ENCODE measurements at places on chromosomes 3 and 15.
A peak's percentile ranks its signal among the peaks of the same experiment; 100 is the strongest.

DNA sequence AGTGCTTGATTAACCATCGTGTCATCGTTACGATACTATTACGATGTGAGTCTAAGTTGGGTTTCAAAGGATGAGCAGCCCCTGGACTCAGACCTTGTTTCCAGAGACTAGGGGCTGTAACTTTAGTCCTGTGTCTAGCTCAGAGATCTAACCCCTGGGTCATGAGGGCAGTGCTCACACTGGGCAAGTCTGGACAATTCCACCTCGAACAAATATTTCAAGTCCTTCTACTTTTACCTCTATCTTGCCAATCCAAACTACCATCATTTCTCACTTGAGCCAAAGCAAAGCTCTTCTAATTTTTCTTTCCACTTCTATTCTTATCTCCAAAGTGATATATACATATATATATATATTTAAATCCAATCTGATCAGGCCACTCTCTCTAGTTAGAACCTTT is 10.8 kb downstream of the ANAPC13 start:
- DNase-seq = no peak

GRCh38 chr3:127682561-127682960 is 9.8 kb downstream of the ABTB1 start:
- no peak for DNase-seq

- no peak for DNase-seq
Measured at GRCh38 chr3:4543110-4543509, 50.0 kb downstream of the ITPR1 start.

GRCh38 chr3:12471241-12471640 is 13.0 kb upstream of the TSEN2 start:
- no peak for DNase-seq

DNA sequence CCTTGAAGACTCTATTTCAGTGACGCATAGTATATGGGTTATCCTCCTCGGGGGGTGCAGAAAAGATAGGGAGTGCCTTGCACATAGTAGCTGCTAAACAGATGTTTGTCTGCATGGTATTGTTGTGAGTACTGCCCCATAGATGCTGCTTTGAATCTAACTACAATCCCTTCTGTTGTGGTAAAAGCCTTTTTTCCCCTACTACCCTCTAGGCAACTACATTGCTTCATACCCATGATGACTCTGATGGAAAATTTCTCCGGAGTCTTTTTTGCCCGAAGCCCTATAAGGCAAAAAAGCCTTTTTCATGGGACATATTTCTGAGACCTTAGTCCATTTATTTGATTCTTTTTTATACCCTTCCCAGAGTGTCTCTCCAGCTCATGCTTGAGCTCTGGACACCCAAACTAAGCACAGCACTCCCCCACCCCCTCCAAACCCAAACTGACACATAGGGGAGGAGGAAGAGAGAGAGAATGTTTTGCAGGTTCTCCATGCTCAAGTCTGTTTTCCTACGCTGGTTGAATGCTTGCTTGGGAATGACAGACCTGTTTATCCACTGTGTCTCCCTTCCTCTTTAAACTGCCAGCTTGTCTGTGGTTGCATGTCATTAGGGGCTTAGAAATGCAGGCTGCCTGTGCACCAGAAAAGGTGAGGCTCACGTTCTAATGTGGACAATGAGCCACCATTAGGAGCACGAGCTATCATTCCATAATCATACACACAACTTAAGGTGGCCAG is 52.9 kb downstream of the LRTM1 start:
- DNase-seq = no peak

DNA sequence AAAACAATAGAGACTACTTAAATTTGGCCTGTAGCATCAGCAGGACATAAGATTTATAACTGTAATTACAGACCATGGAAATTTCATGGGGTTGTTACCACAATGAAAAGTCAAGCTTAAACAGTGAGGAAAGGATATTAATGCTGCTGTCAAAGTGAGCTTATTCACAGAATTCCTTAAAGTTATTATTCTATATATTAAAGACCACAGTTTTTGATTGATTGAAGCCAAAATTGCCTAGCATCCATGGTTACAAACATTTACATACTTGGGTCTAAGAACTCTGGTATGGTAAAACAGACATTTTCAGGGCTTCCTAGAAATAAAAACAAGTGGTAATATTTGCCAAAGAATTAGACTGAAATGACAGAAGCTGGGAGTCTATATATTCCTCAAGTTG is 248.6 kb downstream of the ATP8B4 start:
- no peak for DNase-seq

DNA sequence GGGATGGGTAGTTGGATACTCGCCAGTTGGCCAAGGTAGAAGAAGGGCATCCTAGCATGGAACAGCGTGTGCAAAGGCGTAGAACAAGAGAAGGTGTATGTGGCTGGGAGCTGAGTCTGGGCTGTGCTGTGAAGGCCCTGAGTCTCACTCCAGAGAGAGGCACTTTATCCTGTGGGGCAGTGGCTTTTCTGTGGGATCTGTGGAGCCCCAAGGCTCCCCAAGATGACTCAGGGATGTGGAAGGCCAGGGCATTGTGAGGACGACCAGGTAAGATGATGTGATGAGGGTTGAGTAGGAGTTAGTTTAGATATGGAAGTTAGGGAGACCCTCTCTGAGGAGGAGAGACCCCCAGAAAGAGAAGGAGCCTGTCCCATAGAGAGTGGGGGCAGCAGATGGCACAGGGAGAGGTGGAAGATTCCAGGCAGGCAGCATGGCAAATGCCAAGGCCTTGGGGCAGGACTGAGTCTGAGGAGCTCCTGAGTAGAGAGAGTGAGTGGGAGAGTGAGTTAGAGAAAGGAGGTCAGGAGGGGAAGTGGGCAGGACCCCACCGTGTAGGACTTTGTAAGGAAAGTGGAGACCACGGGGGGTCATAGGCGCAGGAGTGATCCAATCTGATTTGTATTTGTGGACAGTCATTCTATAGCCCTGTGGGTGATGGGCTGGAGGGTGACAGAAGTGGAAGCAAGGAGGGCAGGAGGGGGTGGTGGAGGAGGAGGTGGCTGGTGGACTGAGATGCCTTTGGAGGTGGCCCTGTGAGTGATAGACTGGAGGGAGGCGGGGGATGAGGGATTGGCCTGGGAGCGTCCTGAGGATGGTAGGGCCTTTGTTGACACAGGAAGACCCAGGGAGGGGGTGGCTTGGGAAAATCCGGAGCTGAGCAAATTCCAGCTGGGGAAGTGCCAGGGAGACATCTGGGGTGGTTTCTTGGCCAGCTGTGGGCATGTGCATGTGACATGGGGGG is 50.3 kb downstream of the FBLN2 start:
- peak; percentile 29 for DNase-seq

DNA sequence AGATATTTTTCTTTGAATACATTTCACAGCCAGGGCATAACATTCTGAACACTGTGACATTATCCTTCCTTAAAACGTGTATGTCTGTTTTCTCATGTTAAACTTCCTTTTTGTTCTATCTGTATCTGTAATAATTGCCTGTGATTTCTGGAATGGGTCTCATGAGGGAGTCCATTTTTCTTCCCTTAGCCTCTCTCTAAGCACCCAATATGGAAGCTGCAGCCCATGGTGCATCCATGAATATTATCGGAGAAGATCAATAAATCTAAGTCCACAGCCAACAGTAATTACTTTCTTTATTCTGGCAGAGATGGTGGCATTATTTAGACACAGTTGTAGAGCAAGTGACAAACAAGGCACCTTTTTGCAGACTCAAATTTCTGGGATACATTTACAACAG is 671.1 kb downstream of the TUSC7 start:
- no peak for DNase-seq

DNA sequence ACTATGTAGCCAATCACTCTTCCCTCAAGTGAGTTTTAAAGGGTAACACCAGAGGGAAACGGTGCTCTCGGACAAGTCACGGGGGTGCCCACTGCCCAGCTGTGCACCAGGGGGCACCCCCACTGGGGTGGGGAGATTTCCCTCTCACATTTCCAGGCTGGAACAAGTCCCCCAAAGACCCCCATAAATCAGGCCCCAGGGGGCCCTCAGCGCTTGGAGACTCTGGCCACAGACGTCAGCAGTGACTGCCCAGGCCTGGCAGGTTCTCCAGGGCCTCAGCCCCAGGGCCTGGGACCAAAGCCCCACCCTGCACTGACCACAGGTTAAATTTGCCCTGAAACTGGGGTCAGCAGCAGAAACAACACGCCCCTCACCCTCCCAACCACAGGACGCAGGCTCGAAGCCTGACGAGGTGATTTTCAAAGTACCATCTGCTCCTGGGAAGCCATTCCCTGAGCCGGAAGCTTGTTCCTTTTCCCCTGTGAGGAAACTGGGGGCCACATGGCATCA is 17.0 kb downstream of the XXYLT1 start:
- no peak for DNase-seq

- peak; percentile 79 for DNase-seq
Measured at GRCh38 chr3:4416961-4417360, 50.1 kb downstream of the SUMF1 start.

- DNase-seq = peak; percentile 43
Measured at GRCh38 chr15:84734794-84735479, 13.5 kb upstream of the ZNF592 start.

- DNase-seq = no peak
Measured at GRCh38 chr15:93932164-93932776, 299.1 kb upstream of the MCTP2 start.

GRCh38 chr3:47197287-47197686 is 33.4 kb upstream of the SETD2 start:
- DNase-seq = no peak

DNA sequence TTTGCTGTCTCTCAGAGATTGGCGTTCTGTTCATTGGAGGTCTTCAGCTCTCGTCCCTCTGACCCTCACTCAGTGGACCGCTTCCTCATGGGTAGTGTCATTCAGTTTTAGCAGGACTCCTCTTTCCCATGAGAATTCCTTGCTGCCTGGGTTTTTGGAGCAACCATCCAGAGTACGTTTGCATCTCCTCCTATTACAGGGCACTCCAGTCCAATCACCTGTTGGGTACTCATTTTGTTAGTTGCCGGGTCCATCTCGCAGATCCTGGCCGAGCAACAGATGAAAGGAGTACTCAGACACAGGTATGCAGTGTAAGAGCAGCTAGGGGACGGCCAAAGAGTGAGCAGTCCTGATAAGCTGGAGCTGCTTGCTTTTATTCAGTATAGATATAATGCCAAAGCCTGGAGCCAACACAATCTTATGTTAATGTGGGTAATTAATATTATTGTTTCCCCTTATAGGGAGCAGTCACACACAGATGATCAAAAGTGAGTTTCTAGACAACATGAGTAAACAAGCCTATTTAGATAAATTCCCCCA is 49.6 kb downstream of the ISG20 start:
- no peak for DNase-seq

GRCh38 chr3:15808679-15809310 is 11.0 kb upstream of the ANKRD28 start:
- DNase-seq = no peak

DNA sequence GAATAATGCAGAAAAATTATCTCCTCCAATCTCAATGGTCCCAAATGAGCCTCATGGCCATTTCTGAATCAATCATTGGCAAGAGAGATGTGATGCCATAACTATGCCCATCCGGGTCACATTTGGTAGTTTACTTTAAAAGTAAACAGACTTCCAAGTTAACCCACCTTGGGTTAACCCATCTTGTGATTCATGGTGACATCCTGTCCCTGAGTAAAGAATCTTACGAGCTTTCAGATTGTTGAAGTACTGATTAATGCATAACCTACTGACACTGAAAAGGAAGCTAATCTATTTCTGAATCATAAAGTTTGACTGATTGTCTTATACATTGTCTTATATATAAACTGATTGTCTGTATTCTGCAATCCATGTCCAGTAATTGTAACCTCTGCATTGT is 467.2 kb upstream of the AGTR1 start:
- no peak for DNase-seq

DNA sequence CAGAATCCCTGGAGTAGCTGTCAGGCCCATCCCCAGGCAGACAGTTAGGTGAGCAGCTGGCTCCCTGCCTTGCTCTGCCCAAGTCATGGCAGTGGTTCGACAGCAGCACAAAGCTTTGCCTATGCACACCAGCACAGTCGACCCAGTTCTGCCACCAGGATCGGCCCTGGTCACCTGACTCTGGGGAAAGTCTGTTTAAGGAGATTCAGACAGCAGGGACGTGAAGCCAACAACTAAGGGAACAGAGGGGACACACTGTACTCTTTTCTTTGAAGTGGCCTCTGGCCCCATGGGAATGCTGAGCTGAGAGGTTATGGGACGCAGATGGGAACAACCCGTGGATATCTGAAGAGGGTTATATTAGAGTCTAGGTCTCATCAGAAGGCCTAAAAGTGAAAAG is 134.8 kb downstream of the CHDH start:
- no peak for DNase-seq

DNA sequence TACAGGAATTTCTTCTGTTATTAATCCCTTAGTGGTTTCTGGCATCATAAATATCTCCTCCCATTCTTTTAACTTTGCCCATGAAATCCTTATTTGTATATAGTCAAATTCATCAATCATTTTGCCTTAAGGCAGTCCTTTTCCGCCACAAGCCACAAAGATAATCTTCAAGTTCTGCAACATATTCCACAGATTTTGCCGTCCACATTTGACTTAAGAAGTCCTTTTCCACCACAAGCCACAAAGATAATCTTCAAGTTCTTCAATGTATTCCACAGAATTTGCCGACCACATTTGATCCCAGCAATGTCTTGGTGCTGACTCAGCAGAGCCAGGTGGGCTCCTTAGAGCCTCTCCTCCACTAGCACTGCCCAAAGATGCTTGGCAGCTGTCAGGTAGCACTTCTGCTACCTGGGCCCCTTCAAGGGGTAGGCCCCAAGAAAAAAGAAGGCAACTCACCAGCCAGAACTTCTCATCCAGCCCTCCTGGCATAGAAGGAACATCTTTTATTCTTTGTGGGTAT is 35.0 kb downstream of the SEC22C start:
- no peak for DNase-seq

- DNase-seq = no peak
Measured at GRCh38 chr3:25747033-25747432, 36.2 kb downstream of the NGLY1 start.

DNA sequence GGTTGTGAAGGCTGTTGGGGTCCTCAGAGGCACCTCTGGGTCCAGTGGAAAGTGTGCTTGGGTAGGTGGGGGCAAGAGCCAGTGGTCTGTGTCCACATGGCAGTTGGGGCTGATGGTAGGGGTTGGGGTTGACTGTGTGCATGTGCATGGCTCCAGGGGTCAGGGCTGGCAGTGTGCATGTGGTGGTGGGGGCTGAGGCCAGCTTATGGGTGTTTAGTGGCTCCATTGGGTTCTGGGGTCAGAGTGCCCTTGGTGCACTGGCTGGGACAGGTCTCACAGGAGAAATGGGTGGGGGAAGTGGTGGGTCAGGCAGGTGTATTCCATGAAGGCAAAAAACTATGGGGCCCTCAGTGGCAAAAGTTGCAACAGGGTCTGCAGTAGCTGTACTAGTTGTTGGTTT is 97.9 kb downstream of the EDEM1 start:
- no peak for DNase-seq

- DNase-seq = peak; percentile 74
Measured at GRCh38 chr15:89828281-89829145, 13.9 kb upstream of the ANPEP start.
